ENCODE measurements at places on chromosomes 5 and 9.

- no peak for DNase-seq
These were observed 395.2 kb downstream of the BNC2 start for GRCh38 chr9:16475257-16475656.

DNA sequence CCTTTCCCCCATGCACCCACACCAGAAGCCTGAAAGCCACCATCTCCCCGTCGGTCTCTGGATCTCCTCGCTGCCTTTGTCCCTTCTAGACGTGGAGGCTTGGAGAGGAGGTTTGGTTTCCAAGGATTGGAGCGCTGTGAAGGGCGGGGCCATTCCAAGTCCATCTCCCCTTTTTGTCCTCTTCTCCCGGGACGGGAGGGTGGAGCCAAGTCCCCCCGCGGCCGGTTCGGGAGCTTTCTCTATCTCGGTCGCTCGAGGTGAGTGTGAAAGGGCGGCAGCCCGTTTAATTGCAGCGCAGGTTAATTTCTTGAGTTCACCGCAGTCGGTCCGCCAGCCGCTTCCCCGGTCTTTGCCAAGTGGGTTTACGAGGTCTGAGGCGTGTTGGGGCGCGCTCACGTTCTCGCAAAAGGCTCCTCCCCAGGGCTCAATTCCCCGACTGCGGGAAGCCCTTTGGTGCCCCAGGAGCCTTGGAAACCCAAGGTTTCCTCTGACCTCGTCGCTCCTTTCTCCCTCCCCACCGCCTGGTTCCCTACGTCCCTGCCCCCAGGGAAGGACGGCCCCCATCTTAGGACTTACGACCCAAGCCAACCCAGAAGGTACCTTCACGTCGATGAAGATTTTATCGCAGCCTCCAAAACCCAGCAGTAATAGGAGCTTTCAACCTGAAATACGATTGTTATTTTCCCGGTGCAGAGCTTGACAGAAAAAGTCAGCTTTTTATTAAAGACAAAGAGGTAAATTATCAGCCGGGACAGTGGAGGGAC lies 2.8 kb upstream of the ZNF462 start:
- DNase-seq: peak; percentile 78

- DNase-seq: no peak
These were observed 111.8 kb upstream of the SLC44A1 start for GRCh38 chr9:105132606-105133005.

DNA sequence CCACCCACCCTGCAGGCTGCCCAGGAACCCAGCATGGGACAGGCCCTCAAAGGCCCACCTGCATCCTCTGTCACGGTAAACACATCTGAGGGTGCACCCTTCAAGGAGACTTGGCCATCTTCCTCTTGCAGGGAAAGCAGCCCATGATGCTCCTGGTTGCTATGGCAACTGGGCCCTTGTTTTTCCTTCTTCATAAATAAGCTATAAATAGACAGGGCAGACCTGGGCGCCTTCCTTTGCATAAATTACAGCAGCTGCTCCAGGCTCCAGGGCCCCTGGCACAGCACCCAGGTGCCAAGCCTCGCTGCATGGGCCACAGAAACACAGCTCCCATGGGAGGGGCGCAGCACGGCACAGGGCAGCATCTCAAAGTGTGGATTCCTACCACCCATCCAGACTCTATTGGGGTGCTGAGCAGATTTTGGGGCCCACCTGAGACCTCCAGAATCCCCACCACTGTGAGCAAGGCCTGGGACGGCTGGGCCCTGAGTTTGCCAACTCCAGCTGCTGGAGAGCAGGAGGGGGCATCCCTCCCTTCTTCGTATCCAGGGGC lies 5.8 kb upstream of the PSMB7 start:
- no peak for DNase-seq

GRCh38 chr5:29889051-29889450 lies 1304.4 kb upstream of the CDH6 start:
- no peak for DNase-seq

- no peak for DNase-seq
These were observed 4.1 kb downstream of the BTNL9 start for GRCh38 chr5:181044093-181044599.

DNA sequence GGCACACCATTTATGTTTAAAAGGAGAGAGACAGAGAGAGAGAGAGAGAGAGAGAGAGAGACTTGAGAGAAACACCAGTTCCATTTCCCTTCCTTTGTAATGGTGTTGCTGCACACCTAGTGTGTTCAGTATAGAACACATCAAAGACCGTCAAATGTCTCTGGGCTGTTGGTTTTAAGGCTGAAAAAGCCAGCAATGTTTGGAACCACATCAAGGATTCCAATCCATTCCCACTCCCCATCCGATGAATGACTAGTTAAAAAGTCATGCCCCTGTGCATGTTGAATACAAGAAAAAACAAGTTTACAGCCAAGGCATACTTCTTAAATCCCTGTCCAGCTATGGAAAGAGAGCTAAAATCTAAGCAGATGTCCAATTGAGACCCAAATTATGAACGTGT lies 83.0 kb upstream of the IFNE start:
- DNase-seq: no peak

- DNase-seq: no peak
These were observed 85.2 kb downstream of the TMEM252 start for GRCh38 chr9:68455451-68455850.

DNA sequence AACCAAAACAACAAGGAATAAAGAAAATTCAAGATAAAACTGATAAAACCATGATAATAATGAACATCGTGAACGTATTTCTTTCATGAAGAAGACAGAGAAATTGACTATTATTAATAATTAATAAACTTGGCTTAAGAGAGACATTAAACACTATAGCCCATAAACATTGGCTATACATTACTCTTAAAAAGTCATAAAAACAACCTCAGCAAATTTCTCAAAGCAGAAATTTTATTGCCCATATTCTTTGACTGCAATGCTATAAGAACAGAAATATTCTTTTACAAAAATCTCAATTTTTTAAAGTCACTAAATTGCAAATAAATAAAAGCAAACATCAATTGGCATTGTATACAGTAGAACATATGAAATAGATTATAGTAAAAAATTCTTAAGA lies 42.5 kb downstream of the CSF2 start:
- DNase-seq: no peak

GRCh38 chr5:170466553-170466952 lies 37.3 kb upstream of the KCNIP1 start:
- DNase-seq: no peak

- DNase-seq: no peak
These were observed 11.0 kb downstream of the CDH10 start for GRCh38 chr5:24633715-24634325.

GRCh38 chr9:84563691-84564090 lies 105.8 kb upstream of the NTRK2 start:
- DNase-seq: no peak

- DNase-seq: peak; percentile 82
These were observed 119.9 kb downstream of the KCNIP1 start for GRCh38 chr5:170623576-170624181.

- no peak for DNase-seq
These were observed 184.5 kb upstream of the KLF4 start for GRCh38 chr9:107673861-107674720.

- DNase-seq: no peak
These were observed 36.4 kb upstream of the SV2C start for GRCh38 chr5:76046741-76047140.

- no peak for DNase-seq
These were observed 616.1 kb downstream of the DTWD2 start for GRCh38 chr5:118371973-118372831.

- no peak for DNase-seq
These were observed 518.9 kb downstream of the PRELID2 start for GRCh38 chr5:145316282-145316681.

DNA sequence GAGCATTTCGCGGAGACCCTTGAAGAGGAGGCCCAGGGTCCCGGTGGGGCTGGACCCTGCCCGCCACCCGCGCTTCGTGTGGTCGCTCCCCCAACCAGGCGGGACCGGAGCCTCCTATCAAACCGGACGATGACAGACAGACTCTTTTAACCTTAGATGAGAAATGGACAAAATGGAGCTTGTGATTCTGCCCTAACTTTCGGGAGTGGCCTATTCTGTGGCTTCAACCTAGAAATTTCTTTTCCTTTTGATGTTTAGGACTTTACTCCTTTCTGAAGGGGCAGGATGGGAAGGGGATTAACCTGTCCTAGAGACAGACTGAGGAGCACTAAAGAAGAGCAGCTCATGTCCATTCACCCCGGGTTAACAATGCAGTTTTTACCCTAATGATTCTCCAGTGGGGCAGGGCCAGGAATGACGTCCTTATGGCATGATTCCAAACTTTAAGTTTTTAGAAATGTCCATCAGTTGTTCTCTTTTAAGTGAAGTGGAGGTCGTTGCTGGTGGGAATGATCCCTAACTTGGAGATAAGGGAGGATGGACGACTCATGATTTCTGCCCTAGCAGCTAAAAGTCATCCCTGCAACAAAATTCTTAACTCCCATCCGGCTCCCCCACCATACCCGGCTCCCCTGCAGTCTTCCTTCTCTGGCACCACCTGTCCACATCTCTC lies 1.0 kb downstream of the NIPSNAP3A start:
- no peak for DNase-seq

DNA sequence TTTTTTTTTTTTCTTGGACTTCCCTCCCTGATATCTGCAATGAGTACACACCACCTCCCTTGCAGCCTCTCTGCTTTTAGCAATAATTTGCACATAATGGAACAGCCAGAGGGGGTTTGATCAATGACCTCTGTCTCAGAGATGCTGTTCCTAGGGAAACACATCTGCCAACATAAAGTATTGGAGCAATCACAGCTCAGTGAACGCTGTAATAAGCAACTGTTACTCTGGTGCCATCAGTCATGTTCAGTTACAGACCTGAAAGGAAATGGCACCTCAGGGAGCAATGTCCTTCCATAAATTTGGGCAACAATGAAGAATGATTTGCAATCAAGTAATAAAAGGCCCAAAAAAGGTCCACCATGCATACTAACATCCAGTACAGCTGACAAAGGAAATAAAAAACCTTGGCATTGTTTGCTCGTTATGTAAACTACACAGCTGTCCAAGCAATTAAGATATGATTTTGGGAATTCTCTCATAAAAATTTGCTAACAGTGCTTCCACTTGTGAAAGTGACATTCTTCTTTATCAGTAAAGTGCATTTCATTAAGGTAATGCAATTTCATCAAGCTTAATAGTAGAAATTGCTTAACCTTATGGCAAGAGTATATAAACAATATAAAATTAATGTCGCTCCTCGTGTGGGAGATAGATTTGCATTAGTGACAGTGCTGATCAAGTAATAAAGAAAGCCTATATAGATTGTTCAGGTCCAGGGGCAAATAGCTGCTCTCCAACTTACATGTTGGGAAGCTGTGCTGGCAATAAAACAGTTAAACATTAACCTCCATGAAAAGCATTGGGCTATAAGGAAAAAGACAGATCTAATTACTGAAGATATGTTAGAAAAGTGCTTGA lies 167.8 kb downstream of the RASEF start:
- no peak for DNase-seq

- no peak for DNase-seq
These were observed 429.6 kb downstream of the ARHGEF28 start for GRCh38 chr5:74055486-74056106.

GRCh38 chr5:156883316-156883875 lies 33.3 kb downstream of the PPP1R2B start:
- DNase-seq: no peak

- DNase-seq: no peak
These were observed 109.6 kb upstream of the RPS23 start for GRCh38 chr5:82387819-82388166.

- no peak for DNase-seq
These were observed 9.7 kb downstream of the TRAF2 start for GRCh38 chr9:136896027-136896426.

- no peak for DNase-seq
These were observed 34.8 kb downstream of the ITGA2 start for GRCh38 chr5:53023969-53024368.

GRCh38 chr5:17665836-17666235 lies 31.6 kb downstream of the TAF11L14 start:
- DNase-seq: no peak

- DNase-seq: peak; percentile 69
These were observed 1.2 kb downstream of the PRRT1B start for GRCh38 chr9:131546336-131547084.

GRCh38 chr9:135504262-135505243 lies 4.1 kb downstream of the MRPS2 start:
- DNase-seq: peak; percentile 70

GRCh38 chr5:1111727-1112289 lies at the start of gene SLC12A7:
Gene SLC12A7, minus strand, starts transcription at chr5:1112063. Its CDS starts 72 bp downstream, at chr5:1111991.
- DNase-seq: peak; percentile 56

GRCh38 chr5:10195301-10195700 lies 54.4 kb downstream of the ATPSCKMT start:
- no peak for DNase-seq

DNA sequence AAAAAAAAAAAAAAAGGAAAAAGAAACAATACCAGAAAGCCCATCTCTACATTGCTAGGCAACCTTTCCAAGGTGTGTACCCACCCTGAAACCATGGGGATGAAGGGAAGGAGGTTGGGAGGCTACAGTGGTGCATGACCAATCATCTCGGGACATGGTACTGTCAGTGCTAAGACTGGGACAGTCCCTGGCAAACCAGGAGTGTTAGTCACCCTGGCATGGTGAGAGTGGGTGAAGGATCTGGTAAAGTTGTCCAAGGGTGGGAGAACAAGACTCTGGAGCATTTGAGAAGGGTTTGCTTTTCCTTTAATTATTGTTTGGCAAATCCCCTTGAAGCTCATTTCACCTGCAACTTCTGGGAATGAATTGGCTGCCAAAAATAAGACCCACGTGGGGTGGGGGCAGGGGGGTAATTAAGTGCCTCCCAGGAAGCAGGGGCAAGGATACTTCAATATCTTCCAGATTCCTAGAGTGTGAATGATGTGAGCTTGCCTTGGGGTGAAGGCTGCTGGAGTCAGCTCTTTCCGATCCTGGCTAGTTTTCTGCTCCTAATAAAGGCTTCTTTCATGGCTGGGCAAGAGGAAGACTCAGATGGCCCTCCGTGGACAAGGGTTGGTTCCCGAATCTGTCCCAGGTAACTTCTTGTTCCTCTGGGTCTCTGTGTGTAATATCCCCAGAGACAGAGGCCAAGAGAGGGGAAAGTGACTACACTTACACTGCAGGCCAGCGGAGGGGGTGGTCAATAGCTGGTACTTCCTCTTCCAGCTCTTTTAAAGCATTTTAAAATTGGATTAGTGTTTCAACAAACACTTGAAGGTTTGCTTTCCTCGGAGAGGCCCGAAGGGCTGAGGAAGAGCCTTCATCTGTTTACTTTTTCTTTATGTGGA lies 61.6 kb upstream of the SPRY4 start:
- DNase-seq: no peak

GRCh38 chr9:24698881-24699518 lies 153.3 kb upstream of the IZUMO3 start:
- DNase-seq: no peak

GRCh38 chr9:126701813-126702140 lies 88.0 kb downstream of the LMX1B start:
- no peak for DNase-seq

GRCh38 chr5:129114539-129115193 lies 20.1 kb downstream of the ISOC1 start:
- DNase-seq: no peak

DNA sequence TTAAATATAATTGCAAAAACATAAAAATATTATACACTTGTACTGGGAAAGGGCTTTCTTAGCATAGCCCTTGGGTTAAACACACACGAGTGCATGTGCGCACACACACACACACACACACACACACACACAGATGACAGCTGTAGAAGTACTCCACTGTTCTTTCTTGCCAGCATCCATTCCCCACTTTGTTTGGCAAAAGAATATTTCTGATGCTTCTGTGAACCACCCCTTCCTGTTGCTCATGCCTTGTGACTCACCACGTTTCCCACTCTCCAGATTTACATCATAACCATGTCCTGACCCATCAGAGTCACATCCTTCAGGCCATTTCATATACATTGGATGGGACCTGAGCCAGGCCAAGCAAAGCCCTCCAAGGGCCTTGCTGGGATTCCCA lies 280.1 kb downstream of the DNAH5 start:
- no peak for DNase-seq

Measured in WTC11 (cell line).